ENCODE measurements at places on chromosomes 1 and 21.
A peak's percentile ranks its signal among the peaks of the same experiment; 100 is the strongest.

DNA sequence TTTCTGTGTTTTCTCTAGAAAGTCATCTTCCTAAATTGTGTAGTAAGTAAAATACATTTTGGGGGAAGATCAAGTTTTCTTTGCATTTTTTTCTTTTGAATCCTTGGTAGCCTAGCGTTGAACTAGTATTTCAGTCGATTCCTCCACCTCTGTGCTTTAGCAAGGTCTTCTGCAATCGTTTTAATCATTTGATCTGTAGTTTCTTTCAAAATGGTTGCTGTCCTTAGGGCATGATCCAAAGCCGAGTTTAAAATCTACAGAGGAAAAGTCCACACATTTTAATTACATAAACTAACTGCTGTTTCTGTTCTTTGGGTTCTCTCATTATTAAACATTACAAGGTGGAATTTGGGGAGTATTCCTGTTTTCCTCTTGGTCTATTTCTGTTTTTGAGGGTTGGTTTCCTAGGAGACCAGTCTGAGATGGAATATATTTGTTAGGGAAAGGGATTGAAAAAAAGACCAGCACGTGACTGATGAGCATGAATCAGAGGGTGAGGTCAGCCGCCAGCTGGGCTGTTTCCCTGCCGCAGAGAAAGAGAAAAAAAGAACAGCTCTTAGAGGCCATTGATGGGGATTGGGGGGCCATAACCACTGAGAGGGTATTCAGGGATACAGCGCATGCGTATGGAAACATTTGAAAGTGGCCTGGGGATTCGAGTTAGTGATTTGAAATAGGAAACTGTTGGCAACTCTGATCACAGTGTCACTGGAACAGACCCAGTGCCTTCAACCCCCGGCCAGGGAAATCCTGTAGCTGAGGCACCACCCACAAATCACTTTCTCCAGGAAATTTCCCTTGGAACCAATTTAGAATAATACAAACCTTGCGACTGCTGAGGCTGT lies 40.6 kb downstream of the AKNAD1 start:
- DNase-seq, result no peak

- peak; percentile 92 for DNase-seq
Measured at GRCh38 chr1:30756545-30757351, 826 bp downstream of the LAPTM5 start.

GRCh38 chr1:58249737-58250586 lies 296.6 kb downstream of the OMA1 start:
- DNase-seq, result peak; percentile 78

- DNase-seq, result no peak
Measured at GRCh38 chr21:16307256-16307655, 577.5 kb downstream of the USP25 start.

GRCh38 chr1:99327357-99327756 lies 63.1 kb downstream of the PLPPR4 start:
- DNase-seq, result no peak

GRCh38 chr1:54538538-54538937 lies 9.5 kb upstream of the ACOT11 start:
- DNase-seq, result peak; percentile 43

- DNase-seq, result no peak
Measured at GRCh38 chr21:42809577-42810475, 69.5 kb downstream of the WDR4 start.

DNA sequence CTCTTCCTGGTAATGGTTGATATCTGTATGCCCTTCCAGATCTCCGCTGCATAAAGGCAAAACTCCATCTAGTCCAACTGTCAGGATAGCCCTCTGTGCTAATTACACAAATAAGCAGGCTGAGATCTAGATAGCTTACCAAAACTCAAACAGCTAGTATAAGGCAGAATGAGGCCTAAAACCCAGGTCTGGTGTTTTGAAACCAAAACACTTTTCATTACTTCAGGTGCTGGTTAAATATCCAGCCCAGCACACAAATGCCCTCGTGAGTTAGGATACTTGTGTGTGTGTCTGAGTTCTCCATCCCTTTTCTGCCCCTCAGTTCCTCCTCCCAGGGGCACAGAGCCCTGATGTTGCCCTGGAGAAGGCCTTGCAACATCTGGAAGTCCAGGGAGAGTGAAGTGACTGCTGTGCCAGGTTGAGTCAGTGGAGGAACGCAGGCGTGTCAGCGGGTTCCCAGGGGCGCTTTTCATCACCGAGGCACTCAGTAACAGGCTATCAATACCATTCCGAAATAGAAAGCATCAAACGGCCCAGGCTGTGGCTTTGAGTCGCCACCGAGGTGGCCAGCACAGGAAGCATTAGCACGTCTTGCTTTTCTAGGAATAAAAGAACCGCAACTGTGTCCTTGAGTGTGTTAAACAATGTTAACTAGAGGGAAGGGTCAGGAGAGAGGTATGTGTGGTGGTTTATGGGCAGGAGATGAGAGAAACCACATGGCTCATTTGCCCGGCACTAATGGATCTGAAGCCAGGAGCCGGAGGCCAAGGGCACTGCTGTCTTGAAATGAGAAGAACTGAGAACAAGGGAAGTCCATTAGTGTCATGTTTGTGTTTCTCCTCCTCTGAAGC lies 90.7 kb upstream of the WLS start:
- no peak for DNase-seq

DNA sequence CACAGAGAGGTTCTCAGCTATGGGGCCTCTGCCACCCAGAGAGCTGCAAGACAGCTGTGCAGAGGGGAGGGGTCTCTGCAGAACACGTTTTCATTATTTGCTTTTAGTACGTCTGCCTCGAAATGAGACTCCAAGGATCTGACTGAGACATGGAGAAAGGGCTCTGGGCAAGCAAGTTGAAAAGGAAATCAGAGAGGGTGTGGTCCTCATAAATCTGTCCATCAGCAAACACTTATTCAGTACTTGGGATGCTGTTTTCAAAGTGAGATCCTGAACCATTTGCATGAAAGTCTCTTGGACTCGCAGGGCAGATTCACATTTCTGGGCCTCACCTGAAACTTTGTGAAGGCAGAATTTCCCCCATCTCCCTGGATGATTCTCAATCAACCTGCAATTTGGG lies 197.4 kb upstream of the GALNT2 start:
- no peak for DNase-seq

GRCh38 chr1:39453603-39454002 lies 37.8 kb upstream of the BMP8A start:
- DNase-seq, result no peak

DNA sequence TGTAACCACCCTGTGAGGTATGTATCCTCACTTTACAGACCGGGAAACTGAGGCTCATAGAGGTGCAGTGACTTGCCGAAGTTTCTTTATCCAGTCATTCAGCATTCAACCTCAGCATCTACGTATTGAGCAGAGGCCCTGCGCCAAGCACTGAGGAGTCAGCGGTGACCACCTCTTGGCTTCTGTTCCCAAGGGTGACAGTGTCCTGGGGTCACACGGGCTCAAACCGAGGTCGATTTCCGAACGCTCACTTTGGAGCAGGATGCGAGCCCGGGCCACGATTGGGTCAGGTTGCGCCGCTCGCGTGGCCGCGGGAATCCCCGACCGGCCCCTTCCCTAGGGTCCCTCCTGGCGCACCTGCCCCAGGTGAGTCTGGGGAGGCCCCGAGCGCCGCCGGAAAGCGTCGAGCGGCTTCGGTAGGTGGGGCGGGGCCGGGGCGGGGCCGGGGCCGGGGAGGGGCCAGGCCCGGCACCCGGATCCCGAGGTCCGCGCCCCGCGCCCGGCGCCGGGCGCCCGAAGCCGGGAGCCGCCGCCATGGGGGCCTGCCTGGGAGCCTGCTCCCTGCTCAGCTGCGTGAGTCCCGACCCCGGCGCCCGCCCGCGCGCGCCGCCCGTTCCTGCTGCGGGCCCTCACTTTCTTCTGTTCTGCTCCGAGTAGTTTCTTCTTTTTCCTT lies at the start of gene SERINC2:
SERINC2 (plus strand) TSS at position 482 of the 673 bp plus-strand sequence; CDS start at position 535, 53 bp downstream.
- no peak for DNase-seq

- DNase-seq, result peak; percentile 81
Measured at GRCh38 chr1:109298666-109299557, 7.9 kb downstream of the MYBPHL start.

- DNase-seq, result no peak
Measured at GRCh38 chr1:69733061-69733460, 165.3 kb downstream of the LRRC7 start.

DNA sequence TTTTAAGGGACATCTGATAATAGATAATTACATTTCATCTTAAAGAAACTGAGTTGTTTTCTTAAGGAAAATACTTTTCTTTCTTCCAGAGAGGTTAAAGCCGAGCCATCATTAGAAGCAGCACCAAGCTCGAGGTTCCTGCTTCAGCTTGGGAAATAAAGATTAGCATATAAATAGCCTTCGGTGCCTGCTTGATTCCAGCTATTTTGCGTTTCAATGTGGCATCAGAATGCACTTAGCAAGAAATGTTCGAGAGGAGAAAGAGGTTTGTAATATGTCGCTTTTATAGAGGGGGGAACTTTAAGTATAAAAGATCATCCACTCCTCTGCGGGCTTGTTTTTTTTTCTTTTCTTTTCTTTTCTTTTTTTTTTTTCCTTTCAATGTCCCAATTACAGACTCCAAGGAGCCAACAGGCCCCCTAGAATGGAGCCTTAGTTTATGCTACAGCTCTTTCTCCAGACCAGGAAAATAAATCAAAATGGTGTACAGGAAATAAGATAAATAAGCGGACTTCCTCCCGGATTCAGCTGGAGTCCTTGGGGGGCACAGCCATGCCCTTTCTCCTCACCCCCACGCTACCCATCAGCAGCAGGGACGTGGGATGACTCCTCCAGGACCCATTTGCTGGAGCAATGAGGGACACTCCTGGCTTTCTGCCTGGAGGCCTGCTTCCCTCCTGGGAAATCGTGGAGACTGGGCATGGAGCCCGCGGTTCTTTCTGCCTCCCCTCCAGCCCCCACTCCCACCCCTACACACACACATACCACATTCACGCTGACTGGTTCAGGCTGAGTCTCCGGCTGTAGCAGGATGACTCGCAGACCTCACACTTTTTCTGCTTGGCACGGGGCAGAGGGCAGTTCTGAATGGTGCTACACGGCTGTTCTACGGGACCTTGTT lies 131.6 kb downstream of the RRAGC start:
- no peak for DNase-seq

- peak; percentile 76 for DNase-seq
Measured at GRCh38 chr1:36239941-36240637, 15.8 kb downstream of the THRAP3 start.

GRCh38 chr1:226215239-226215638 lies 8.2 kb upstream of the MIXL1 start:
- DNase-seq, result no peak

- no peak for DNase-seq
Measured at GRCh38 chr1:56490619-56491018, 88.7 kb downstream of the PLPP3 start.

DNA sequence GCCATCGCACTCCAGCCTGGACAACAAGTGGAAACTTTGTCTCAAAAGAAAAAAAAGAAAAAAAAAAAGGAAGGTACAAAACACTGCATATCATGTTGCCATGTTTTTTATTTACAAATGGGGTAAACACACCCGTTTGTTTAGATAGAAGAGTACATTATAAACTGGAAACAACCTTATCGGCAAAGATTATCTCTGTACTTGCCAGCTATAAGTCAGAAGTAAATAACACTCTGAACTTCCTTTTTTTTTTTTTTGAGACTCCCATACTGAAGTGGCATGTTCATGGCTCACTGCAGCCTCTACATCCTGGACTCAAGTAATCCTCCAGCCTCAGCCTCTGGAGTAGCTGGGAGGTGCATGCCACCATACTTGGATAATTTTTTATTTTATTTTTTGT lies 21.9 kb downstream of the USP48 start:
- DNase-seq, result no peak

DNA sequence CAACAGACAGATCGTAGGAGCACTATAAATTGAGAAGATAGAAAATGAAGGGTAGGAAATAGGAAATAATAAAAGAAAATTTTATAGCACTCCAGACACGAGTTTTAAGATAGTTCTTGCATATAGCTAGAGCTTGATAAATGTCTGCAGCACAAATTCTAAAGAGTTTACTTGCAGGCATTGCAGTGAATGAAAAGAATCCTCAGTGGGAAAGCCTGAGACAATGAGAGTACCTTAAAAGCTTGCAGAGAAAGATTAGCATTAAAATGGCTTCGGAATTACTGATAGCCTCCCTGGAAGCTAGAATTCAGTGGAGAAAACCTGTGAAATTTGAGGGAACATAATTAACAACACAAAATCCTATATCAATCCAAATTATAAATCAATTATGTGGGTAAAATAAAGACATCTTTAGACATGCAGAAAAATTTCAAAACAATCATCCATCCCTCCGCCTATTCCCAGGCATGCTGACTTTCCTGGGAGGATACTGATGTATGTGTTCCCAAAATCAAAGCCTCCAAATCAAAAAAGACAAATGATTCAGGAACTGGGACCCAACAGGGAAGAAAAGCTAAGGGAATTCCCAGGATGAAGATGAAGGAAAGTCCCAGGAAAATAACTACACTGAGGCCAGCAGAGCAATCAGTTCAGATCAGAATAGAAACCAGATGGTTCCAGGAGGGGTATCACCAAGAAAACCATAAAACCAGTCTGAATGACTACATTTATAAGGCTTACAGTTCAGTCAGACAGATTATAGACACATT lies 305.9 kb upstream of the USP25 start:
- no peak for DNase-seq

DNA sequence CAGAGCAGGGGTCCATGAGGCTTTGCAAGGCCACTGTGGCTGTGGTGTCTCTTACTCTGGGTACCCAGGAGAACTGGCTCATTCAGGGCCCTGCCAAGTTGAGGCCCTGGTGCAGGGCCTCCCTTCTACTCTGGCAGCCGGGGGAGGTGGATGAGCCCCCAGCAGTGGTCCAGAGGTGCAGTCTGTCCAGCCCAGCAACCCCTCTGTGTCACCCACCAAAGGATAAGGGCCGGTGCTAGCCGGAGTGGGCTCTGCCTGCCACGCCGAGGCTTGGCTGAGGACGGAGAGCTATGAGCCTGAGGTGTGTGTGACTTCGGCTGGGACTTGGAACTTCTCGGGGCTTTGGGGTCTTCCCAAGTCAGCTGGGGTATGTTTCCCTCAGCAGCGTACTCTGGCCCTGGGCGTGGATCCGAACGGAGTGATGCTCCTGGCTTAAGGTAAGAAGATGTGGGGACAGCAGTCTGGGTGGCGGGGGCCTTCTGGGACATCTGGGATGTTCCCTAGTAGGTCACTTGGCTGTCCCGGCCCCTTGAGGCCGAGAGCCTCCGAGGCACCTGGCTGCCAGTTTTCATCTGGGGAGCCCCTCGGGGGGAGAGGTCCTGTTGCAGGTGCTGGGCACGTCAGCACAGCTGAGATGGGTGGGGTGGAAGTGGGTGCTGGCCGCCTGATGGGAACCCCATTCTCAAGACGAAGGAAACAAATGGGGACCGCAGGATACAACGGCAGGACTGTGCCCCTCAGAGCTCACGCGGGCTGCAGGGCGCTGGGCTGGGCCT lies 25.9 kb downstream of the RUNX3 start:
- peak; percentile 65 for DNase-seq

Data from cardiac septum (tissue), 1 donor.